ENCODE measurements at places on chromosomes 6 and 20.

- no peak for DNase-seq
These were observed 59.9 kb downstream of the MACROD2 start for GRCh38 chr20:14055127-14055742.

GRCh38 chr20:45253261-45253660 lies 1.1 kb downstream of the SLPI start:
- DNase-seq = no peak

DNA sequence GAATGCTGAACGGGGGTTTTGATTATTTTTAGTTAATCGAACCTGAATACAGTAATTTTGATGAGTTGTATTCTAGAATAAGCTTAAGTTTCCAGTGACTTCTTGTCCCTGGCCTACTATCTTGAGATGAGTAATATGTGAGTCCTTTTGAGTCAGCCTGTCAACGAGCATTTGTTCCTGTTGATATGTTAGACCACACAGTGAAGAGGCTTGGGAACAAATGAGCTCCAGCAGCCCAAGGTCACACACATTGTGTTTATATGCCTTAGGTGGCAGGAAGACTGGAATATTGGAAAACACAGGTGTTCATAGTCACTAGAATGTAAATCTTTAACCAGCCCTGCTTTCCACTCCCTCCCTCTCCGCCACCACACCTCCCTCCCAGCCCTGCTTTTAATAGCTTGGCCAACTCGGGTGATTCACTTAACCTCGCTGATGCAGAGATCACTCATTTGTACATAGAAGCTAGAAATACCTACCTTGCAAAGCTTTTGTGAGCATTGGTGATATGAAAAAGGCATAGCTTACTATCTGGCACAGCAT lies 9.1 kb downstream of the SMPDL3A start:
- no peak for DNase-seq

- no peak for DNase-seq
These were observed 59.6 kb downstream of the ERMARD start for GRCh38 chr6:169811072-169811471.

DNA sequence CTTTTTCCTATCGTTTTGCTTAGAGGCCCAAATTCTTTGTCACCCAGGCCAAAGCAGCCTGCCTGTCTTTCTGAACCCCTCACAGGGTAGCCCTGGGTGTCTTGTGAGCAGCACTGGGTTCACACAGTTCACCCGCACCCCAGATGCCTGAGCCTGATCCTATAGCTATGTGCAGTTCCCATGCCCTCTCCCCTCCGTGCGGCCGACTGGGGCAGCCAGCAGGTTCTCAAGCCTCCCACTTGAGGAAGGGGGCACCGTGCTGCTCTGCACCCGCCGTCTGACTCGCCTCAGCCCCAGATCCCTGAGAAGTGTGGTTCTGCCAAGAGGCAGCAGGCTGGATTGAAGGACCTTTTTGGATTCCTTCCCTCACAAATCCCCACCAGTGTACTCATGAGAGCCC lies 89.0 kb downstream of the PSMB1 start:
- DNase-seq = no peak

DNA sequence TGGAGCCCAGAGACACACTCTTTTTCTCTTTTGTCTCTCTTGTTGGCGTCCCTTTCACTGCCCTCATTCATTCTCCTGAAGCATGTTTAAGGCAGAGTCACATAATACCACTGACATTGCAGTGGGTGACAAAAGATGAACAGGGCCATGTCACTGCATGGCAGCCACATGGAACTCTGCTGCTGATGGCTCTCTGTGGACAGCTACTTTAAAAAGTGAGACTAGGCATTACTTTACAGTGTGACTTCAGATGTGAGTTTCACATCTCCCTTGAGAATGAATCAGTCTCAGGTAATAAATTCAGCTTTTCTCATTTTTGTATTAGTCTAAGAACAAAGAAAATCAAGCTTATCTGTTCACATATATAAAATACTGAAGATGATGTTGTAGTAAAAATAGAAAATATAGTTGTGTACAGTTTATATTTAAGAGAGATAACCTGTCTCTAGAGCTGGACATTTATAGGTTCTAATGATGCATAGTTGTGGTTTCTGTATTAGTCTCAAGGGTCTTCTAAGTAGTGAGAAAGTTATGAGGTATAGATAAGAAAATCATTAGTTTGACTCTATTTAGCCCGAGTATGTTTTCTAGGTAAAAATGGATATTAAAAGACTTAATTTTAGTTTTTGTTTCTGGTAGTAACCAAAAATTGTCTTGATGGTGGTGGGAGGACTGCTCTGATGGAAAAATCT lies 6.1 kb downstream of the MRS2 start:
- DNase-seq = no peak

DNA sequence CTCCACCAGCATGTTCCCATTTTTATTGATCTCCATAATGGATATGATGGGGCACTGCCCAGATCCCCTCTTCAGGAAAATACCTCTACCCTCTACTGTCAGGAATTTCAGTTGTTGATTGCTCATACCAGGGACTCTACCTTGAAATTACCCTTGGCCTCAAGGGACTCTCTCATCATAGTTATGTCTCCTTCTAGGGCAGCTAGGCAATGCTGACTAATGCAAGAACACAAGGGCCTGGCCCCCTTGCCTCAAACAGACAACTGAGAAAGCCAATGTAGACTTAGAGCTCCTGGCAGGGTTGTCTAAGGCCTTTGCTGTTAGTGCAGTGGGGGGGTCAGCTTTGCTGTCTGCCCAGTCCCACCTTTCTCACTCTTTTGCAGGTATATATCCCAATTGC lies 493.1 kb downstream of the BTBD3 start:
- no peak for DNase-seq

DNA sequence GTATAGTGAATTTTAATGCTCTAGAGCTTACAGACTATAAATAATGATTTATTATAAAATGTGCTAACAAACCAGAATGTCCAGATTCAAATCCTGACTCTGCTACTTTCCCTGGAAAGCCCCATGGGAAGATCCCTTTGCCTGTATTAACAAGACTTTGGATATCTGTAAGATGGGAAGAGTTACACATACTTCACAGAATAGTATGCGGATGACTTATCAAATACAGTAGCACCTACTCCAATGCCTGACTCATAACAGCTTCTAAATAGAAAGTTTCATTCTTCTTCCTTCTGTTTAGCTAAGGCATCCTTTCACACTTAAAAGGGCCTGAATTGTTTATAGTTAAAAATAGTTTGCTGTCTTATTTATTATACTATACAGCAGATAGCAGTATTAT lies 166.3 kb downstream of the KCNQ5 start:
- DNase-seq = no peak

DNA sequence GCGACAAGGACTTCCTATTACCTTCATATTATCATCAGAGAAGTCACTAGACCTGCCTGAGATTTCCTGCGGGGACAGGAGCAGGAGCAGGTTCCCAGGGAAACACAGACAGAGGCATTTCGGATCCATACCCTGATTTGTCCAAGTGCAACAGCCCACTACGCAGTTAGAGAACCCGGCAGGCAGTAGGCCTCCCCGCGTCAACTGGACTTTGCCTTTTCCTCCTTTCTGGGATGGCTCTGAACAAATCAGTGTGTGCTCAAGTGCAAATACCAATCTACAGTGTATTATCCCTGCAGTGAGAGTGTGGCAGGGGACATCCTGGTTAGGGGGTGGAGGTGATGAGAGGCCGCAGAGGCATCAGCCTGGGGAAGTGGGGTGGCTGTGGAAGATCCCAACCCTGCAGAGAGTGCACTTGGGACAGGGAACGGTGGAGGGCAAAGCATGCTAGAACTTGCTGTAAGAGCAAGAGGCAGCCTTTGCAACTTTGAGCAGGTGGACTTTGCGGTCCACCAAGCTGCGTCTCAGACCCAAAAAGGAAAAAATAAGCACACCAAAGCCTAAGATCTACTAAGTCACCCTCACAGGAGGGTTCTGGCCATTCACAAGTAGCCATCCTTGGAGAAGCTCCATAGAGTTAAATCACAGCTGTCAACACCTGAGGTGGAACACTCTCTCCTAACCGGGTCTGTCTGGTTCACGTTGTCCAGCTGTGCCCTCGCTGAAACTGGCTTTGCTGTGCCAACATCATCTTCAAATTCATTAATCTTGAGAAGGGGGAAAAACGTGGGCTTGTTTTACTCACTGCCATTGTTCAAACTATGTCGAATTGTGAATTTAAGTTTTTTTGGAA lies 159.1 kb downstream of the ZDHHC14 start:
- DNase-seq = no peak

DNA sequence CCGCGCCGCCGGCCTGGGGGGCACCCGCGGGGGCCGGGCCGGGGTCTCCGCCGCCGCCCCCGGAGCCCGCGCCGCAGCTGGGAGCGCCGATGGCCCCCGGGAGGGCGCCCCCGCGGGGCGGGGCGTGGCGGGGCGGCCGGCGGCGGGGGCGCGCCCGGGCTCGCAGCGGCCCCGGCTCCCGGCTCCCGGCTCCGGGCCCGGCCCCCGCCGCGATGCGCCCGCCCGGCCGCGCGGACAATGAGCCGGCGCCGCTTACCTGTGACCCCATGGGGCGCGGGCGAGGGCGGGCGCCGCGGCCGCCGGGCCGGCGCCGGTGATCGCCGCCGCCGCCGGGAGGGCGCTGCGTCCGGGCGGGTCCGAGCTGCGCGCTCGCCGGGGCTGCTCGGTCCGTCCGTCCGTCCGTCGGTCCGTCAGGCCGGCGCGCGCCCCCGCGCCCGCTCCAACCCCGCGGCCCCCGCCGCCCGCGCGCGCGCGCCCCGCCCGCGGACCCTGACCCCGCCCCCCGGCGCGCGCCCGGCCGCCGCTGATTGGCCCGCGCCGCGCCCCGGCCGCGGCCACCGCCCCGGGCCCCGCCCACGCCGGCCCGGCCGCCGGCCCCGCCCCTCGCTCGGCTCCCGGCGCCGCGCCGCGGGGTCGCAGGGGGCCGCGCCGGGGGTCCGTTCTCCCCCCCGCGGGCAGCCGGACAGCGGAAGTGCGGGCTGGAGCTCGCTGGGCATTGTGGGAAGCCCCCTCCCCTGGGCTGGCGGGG lies at the start of gene ZBTB46:
Gene ZBTB46 (minus strand): TSS at position 424 of the 748 bp plus-strand sequence. CDS start 40,507 bp downstream, outside the sequence.
- DNase-seq = no peak

DNA sequence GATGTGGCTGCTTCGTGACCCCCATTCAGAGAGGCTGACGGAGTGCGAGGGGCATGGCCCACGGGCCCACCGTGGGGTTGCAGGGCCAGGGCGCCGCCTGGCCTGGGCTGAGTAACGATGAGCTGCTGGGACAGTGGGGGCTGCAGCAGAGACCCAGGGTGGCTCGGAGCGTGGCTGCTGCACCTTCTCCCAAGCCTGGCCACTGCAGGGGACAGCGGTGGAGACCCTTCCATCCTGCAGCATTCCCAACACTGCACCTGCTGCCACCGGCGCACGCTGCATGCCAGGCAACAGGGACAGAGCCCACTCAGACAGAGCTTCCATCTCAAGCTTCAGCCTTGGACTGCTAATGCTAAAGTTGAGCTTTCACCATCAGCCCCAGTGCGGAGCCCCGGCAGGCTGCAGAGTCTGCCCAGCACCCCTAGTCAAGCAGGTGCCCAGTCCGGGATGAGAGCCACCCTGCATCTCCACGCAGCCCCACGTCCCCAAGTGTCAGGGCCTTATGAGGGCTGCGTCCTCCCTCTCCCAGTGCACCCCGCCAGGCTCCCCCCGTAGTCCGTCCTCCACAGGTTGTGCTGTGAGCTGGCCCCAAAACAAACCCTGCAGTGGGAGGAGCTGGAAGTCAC lies 89.4 kb upstream of the AFDN start:
- no peak for DNase-seq

DNA sequence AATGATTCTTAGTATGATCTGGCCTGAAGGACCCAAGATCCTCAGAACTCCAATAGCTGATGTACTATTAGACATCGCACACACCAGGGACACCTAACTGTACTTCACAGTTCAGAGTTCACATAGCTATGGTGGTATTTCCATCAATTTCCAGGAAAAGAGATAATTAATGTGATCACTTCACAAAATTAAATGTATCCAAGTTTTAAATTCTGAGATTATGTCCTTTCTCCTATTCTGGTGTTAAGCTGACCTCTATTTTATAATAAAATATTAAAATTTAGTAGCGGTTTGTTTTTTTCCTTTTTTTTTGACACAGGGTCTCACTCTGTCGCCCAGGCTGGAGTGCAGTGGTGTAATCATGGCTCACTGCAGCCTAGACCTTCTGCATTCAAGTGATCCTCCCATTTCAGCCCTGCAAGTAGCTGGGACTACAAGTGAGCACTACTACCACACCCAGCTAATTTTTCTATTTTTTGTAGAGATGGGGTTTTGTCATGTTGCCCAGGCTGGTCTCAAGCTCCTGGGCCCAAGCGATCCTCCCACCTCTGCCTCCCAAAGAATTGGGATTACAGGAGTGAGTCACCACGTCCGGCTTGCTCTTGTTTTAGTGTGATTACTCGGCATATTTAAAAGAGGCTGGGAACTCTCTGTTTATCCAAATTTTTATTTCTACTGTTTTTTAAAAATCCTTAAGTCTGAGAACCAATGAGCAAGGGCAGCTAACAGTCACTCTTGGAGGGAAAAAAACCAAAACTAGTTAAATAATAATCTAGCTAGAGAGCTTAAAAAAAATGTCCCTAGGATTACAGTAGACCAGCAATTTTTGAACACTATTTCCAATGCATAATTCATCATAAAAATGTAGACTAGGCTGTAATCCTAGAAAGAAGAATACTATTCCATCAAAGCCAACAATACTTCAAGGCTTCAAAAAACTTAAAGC lies 16.0 kb downstream of the KIF13A start:
- no peak for DNase-seq

DNA sequence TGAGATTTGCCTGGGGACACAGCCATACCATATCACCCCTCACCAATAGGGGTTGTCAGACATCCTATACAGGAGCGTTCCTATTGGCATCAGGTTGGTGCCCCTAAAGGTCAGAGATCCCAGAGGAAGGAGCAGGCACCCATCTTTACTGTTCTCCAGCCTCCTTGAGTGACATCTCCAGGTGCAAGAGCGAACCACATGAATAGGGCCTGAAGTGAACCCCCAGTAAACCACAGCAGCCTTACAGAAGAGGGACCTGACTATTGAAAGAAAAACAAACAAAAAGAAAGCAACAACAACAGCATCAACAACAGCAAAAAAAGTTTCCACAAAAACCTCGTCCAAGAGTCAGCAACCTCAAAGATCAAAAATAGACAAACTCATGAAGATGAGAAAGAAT lies 32.7 kb upstream of the SENP6 start:
- DNase-seq = no peak

GRCh38 chr6:122817358-122817757 lies 28.3 kb downstream of the SMPDL3A start:
- no peak for DNase-seq

- no peak for DNase-seq
These were observed 94.2 kb upstream of the ATXN1 start for GRCh38 chr6:16855460-16855859.

- peak; percentile 79 for DNase-seq
These were observed 108.7 kb downstream of the FYN start for GRCh38 chr6:111764238-111765175.

- no peak for DNase-seq
These were observed 8.8 kb downstream of the TXNDC5 start for GRCh38 chr6:7901780-7902179.

GRCh38 chr6:25332655-25333071 lies 53.5 kb downstream of the CARMIL1 start:
- DNase-seq = no peak

- no peak for DNase-seq
These were observed 73.2 kb downstream of the QRSL1 start for GRCh38 chr6:106702451-106703110.

Measured in activated CD4-positive, alpha-beta T cell treated with anti-CD3 and anti-CD28 coated beads, Interleukin-2, amount 50 U/mL, for 24 hours (primary cell).